ENCODE measurements at places on chromosomes 12 and 14.

GRCh38 chr12:6778217-6778573 lies 5.9 kb downstream of the LAG3 start:
- DNase-seq, result no peak

GRCh38 chr14:69519204-69520100 lies 34.9 kb downstream of the PLEKHD1 start:
- DNase-seq, result no peak

GRCh38 chr12:102479939-102480338 lies 424 bp downstream of the IGF1 start:
- no peak for DNase-seq

DNA sequence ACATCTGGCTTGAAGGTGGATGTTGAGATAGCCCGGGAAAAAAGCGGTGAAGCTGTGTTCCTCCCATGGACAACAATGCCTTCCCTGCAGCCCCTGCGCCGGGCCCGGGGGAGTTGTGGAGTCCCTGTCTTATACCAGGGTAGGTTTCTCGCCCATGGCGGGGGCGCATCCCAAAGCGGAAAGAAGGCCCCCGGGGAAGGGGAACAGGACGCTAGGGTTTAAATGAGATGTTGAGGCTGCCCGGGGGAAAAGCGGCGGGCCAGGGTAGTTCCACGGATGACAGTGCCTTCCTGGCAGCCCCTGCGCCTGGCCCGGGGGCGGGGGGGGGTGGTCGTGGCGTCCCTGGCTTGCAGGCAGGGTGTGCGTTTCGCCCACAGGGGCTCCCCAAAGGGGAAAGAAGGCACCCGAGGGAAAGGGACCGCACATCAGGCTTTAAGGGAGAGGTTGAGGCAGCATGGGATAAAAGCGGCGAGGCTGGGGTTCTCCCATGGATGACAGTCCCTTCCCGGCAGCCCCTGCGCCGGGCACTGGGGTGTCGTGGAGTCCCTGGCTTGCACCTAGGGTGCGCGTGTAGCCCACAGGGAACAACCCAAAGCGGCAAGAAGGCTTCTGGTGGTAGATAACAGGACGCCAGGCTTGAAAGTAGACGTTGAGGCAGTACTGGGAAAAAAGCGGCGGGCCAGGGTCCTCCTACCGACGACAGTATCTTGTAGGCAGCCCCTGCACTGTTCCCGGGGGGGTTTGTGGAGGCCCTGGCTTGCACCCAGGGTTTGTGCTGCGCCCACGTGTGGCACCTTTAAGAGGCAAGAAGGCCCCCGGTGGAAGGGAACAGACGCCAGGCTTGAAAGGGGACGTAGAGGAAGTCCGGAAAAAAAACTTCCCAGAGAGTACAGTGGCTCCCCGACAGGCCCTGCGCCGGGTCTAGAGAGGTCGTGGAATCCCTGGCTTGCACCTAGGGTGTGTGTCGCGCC lies 160.8 kb upstream of the ALG10B start:
- DNase-seq, result no peak

DNA sequence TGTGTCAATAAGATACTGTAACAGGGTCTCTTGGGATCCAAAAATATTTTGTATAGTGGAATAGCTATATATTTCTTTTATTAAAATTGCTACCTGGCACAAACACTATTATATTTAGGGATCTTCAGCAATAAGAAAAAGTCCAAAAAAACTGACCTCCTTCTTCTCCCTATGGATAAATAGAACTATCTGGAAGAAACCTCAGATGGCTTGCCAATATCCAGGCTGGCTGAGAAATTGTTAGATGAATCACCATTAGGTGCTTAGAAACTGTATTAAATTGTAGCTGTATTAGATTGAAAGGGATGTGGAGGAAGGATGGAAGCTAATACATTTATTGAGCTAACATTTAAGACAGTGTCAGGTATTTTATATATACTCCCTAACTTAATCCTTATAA lies 66.0 kb downstream of the SLC38A6 start:
- DNase-seq, result no peak

- DNase-seq, result peak; percentile 55
Observed at GRCh38 chr12:51590347-51591015, 552 bp upstream of the SCN8A start.

DNA sequence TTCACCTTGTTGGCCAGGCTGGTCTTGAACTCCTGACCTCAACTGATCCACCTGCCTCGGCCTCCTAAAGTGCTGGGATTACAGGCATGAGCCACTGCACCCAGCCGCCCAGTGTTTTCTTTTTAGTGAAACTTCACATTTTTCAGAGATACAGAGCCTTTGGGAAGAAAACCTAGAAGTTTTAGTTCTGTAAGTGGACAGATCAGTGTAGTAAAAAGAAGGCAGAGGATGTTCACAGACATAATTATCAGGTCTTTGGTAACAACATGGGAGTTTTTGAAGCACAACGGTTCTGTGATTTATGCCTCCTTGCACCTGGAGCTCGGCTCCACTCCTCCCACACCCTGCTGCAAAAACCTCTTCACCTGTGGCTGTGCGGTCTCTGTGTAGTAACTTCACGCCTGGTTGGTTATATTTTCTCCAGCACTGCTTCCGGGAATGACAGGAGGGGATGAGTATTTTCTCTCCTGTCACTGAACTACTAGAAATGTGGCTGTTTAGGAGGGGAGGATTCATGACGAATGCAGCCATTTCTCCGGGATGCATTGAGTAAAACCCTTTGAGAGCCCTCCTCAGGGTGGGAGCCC lies 67.0 kb downstream of the ARF6 start:
- DNase-seq, result no peak

DNA sequence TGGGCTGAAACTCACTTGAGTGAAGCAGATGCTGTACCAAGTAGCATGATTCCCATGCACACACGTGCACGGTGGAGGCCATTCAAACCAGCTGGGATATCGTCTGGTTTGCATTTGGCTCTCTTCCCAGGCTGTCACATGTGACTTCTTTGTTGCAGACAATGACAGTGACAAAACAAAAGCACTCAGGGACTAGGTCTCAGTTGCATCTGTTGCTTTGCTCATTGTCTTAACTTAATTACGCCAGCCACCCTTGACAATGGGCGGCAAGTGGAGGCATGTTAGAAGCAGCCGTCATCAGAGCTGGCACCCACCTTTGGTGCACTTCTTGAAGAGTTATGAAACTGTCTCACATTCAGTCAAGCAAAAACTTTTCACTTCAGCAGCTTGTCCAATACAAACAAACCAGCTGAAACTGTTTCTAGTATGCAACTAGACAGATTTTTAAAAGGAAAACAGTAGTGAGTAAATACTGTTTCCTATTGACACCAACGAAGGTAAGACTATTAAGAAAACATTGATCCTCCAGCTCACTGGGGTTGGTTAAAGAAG lies 74.3 kb downstream of the IGF1 start:
- DNase-seq, result no peak

- DNase-seq, result no peak
Observed at GRCh38 chr12:104631867-104632266, 175.1 kb downstream of the CHST11 start.

GRCh38 chr14:99554757-99555531 lies 49.1 kb downstream of the CCDC85C start:
- DNase-seq, result no peak

DNA sequence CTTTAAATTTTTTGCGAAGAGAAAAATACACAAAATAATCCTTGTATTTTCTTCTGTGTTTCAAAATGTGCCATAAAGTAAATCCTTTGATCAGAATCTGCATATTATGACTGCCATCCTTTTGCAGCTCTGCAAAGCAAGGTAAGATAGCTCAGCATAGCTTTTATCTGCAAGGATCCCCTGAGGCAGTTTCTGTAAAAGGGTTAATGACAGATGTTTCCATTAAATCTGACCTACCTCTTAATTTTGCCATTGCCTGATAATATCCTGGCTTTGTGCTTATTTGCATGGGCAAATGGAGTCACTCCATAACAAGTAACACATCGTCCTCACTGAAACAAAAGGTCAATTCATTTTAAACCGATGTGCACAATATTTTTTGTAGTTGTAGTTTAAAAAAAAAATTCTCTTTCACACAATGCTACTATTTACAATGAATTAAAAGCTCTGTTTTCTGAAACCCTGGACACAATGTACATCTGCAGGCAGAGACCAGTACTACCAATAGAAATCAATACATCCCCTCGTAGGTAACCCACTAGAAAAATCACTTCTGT lies 108.5 kb upstream of the SOX5 start:
- DNase-seq, result no peak

DNA sequence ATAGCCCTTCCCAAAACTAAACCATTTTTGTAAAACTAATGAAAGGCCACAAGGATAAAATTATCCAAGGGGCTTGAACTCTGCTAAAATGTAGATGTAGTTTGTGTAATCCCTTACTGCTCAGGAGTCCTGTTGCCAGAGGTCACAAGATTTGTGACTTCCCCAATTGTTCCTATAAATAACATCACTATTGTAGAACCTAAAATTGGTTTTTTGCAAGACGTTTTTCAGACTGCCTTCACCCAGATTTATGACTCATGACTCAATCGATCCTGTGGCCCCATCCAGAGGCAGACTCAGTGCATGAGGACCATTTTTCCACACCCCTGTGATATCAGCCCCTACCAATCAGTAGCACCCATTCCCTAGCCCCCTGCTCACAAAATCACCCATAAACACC lies 61.5 kb upstream of the RASSF8 start:
- DNase-seq, result no peak

DNA sequence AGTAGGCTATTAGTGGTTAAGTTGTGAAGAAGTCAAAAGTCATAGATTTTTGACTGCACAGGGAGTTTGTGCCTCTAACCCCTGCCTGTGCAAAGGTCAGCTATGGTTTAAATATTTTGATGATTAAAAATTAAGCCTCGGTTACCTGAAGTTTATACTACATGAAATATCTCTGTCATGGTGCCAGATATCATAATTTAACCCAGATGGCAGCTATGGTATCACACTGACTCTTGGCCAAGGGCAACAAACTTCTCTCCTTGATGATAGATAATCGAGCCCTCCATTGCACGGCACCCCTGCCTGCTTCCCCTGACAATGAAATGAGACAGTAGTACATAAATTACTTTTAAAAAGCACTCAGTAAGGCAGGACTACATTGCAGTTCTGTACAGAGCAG lies 80.8 kb downstream of the SLC35F4 start:
- no peak for DNase-seq

GRCh38 chr14:94975366-94975765 lies 182.0 kb downstream of the DICER1 start:
- no peak for DNase-seq

GRCh38 chr14:75429562-75429961 lies 1.7 kb downstream of the JDP2 start:
- DNase-seq, result no peak

- peak; percentile 32 for DNase-seq
Observed at GRCh38 chr12:15590180-15590826, 198.9 kb downstream of the EPS8 start.

- no peak for DNase-seq
Observed at GRCh38 chr12:65529771-65530435, 251.4 kb downstream of the MSRB3 start.

GRCh38 chr12:118981285-118982211 lies at the start of gene SRRM4:
TSS of gene SRRM4 (plus strand) at chr12:118981541. CDS start at chr12:118981883, 342 bp downstream.
- no peak for DNase-seq

GRCh38 chr12:122166422-122167349 lies 7.3 kb downstream of the IL31 start:
- no peak for DNase-seq

DNA sequence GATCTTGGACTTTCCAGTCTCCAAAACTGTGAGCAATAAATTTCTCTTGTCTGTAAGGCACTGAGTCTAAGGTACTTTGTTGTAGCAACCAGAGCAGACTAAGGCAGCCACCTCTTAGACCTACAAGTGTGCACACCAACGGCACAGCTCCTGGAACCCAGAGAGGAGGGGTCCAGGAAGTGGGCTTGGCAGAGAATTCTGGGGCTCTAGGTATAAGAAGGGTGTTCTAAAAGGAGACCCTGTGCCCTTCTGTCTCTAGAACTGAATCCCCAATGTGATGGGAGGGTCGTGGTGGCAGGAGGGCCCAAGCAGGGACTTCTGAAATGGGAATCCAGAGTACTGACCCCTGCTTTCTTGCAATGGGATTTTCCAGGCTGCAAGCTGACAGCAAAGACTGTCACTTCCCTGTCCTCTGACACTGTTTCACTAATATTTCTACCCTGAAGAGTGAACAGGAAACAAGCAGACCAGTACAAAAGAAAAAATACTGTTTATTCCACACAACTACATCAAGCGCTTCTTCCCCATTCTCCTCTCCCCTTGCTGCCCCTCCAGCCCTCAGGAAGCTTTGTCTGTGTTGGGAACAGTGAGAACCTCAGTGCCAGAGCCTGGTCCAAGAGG lies 13.6 kb upstream of the TFCP2 start:
- no peak for DNase-seq

- no peak for DNase-seq
Observed at GRCh38 chr12:6182279-6182898, 17.8 kb upstream of the CD9 start.

DNA sequence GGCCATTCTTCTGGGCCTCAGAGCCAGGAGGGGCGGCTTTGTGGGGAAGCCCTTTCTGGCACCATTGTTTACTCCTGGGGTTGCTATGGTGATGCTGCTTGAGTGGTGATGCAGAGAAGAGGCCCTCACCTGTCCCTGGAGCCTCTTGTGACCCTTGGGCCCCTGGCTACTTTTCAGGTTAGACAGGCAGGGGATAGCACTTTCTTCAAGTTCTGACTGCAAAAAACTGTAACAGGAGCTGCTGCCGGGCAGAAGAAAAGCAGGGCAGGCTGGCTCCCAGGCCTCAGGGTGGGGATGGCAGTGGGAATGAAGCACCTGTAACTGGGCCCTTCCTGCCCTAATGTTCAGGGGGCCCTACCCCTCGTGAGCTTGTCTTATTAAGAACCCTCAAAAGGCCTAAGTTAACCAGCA lies at the start of gene TEX52:
Gene TEX52 (minus strand): TSS at position 19 of the 411 bp plus-strand sequence. CDS start 13 bp downstream, at position 6.
- no peak for DNase-seq

DNA sequence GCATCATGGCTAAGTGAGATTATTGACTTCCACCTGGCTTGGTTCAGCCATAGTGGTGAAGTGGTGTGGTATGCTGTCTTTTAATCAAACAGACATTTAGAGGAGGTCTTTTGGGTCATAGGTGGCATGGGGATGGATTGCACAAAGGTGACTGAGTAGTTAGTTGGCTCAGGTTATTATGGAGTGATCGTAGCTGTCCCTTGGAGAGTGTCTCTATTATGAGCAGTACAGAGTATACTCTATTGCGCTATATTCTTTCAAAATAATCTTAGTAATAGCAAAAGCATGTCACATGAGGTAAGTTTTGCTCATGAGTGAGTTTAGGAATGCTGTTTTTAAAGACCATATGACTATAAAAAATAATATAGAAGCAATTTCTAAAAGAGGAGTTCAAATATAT lies 60.4 kb downstream of the RASSF8 start:
- DNase-seq, result no peak

DNA sequence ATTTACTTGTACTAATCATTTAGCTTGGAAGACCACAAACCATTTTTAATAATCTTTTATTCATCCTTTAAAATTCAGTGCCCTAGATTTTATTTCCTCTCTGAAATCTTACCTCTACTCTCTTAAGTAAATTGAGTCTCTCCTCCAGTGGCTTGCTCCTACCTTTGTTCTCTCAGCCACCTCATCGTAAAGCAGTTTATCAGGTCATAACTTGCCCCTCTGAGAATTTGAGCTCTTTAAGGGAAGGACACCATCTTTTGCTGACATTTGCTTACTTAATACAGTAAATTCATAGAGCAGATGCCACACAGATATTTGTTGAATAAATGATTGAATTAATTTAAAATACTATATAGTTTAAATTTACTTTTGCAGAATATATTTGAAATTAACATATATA lies 794.3 kb downstream of the C12orf50 start:
- DNase-seq, result no peak

Measured in effector CD4-positive, alpha-beta T cell (primary cell).